Activated B cell treated with CpG ODN at 0.5 μM for 24 hours (primary cell): ENCODE measurements at places on chromosomes 1 and 21.

DNA sequence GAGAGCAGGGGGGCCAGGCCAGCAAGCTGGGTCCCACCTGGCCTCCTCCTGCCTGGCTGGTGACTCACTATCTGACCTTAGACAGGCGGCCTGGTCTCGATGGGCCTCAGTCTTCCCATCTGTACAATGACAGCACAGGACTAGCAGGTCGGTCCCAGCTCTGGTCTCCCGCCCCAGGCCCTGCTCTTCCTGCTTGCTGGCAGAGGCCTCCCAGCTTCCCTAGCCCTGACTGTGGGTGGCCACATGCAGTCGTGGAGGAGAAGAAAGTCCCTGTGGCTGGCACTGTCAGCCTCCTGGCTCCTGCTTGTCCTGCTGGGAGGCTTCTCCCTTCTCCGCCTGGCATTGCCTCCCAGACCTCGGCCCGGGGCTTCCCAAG, 817 bp downstream of the EXTL1 start:
- no peak overlapping the region for H3K4me3 ChIP-seq
- no peak overlapping the region for H3K27ac ChIP-seq
- DNase-seq, result no peak
- no peaks in the 10 kb centered on the region for H3K4me1 ChIP-seq

DNA sequence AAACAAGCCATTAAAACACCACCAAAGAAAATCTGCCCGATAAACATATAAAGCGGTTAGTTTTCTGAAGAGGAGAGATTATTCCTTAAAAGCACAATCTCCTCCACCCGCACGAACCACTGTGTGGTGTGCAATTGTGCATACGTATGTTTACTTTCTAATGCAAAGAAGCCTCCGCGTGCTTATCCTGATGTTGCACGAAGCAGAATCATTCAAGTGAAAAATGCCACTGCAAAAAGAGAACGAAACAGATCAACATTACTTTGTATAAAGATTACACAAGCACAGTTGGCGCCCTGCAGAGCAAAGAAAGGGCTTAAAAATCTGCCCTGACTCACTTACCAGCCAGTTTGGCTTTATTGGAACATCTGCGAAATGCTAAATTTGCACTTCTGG, 166.8 kb downstream of the ZNF281 start:
- H3K4me1 ChIP-seq, result peaks cover 5% of the 10 kb centered on the region
- H3K4me3 ChIP-seq, result no peak overlapping the region

DNA sequence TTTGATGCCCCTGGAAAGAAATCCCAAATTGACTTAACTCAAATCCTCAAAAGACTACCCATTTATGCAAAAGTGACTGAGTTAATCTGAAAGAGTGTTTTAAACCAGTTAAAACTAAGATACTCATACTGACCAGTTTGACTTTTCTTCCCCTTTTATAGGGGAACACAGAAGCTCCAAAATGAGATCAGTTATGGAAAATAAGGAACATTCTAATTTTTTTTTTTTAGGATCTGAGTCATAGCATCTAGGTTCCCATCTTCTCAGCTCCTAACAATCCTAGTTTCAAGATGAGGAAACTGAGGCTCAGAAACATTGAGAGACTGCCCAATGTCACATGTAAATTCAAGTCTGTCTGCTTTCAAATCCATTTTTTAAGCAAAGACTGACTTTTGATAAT, 231.1 kb upstream of the RUNX1 start:
- H3K4me1 ChIP-seq, result peaks cover 2% of the 10 kb centered on the region
- H3K27ac ChIP-seq, result no peak overlapping the region
- DNase-seq, result no peak
- peaks cover 3% of the 10 kb centered on the region for H3K27me3 ChIP-seq
- no peak overlapping the region for H3K4me3 ChIP-seq
- no peaks in the 10 kb centered on the region for H3K36me3 ChIP-seq

GRCh38 chr1:229874136-229874535, 192.9 kb upstream of the GALNT2 start:
- H3K27ac ChIP-seq, result no peak overlapping the region
- no peaks in the 10 kb centered on the region for H3K4me1 ChIP-seq
- no peak overlapping the region for H3K4me3 ChIP-seq
- H3K27me3 ChIP-seq, result peaks cover 4% of the 10 kb centered on the region
- DNase-seq, result no peak

DNA sequence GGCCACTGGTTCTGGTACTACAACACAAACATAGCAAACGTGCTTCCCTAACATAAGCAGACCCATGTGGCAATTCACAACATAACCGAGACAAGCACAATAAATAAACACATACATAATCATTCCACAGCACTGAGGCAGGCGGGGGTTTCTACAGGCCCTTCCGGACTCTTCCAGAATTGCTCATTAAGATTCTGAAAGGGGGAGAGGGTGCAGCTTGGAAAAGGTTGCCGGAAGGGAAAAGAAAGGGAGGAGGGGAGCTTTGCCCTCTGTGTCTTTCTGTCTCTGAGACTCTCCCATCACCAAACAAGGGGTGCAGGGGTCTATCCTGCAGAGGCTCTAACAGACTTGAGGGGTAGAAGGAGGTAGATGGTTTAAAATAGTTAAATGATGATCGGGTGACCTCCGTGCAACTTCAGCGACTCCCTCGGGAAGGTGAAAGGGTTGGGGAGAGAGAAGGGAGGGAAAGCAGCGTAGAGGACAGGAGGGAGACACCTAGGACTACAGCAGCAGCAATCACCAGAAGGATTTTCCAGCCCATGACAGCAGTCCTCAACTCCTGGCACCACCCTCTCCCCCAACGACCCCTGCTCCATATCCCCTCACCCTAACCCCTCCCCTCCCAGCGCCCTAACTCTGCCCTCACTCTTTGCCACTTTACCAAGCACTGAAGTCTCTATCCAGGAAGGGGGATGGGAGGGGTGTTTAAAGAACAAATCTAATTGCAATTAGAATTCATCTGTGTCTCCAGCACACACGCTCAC, 365.5 kb upstream of the ESRRG start:
- H3K27ac ChIP-seq, result no peak overlapping the region
- H3K4me3 ChIP-seq, result no peak overlapping the region
- peaks cover 34% of the 10 kb centered on the region for H3K27me3 ChIP-seq
- H3K36me3 ChIP-seq, result no peaks in the 10 kb centered on the region
- H3K4me1 ChIP-seq, result peaks cover 2% of the 10 kb centered on the region

GRCh38 chr1:33338440-33339211, 17.7 kb upstream of the A3GALT2 start:
- no peak for DNase-seq
- peaks cover 23% of the 10 kb centered on the region for H3K36me3 ChIP-seq
- H3K27me3 ChIP-seq, result no peaks in the 10 kb centered on the region
- H3K27ac ChIP-seq, result no peak overlapping the region
- H3K4me1 ChIP-seq, result peaks cover 18% of the 10 kb centered on the region

DNA sequence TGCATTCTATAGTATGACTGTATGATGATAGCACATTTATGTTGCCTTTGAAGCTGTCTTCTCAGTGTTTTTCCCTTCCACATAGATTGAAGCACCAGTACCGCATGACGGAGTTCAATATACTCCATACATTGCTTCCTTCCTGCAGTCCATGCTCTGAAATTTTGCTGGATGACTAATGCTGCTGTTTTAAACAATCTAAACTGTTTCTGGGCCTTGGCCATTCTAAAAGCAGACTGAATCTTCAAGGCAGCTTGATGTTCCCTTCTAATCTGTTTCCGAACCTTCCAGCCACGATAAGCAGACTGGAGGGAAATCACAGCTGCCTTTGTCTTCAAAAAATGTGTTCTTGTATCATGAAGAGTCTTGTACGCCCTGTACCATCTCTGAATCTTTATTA, 36.2 kb upstream of the F13B start:
- no peaks in the 10 kb centered on the region for H3K36me3 ChIP-seq
- H3K4me3 ChIP-seq, result no peak overlapping the region
- H3K27me3 ChIP-seq, result no peaks in the 10 kb centered on the region
- H3K27ac ChIP-seq, result no peak overlapping the region

GRCh38 chr1:239458144-239458500, 71.8 kb downstream of the CHRM3 start:
- no peak for DNase-seq
- H3K27me3 ChIP-seq, result no peaks in the 10 kb centered on the region
- no peaks in the 10 kb centered on the region for H3K36me3 ChIP-seq
- H3K4me1 ChIP-seq, result no peaks in the 10 kb centered on the region
- no peak overlapping the region for H3K4me3 ChIP-seq
- H3K27ac ChIP-seq, result no peak overlapping the region
